ENCODE measurements at places on chromosomes 6 and 20. TPM values are rescaled to one million over a fixed set of nuclear protein-coding genes. Genes with fewer than 3 reads are reported as not detected.

DNA sequence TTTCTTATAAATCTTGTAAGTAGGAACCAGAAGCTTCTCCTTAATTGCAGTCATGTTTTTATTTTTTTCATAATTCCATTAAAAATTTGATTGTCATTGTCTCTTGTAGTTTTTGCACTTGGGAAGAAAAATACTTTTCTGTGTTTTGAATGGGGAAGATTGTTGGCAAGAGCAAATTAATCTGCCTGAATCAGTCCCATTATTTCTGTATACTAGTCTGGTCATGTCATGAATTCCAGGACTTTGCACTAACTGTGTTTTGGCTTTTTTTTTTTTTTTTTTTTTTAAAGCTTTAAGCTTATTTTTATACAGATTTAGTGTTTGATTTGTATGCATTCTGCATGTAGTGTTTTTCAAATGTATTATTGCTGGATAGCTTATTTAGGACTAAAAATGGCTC lies 47.6 kb downstream of the RALGAPB start:
- no peak overlapping the region for H3K4me3 ChIP-seq
- H3K27me3 ChIP-seq: no peaks in the 10 kb centered on the region
- DNase-seq: no peak
- no peaks in the 10 kb centered on the region for H3K4me1 ChIP-seq

BHLHE23 gene
- total RNA-seq: not detected

PRSS16 gene
- total RNA-seq: 12.3 TPM

DNA sequence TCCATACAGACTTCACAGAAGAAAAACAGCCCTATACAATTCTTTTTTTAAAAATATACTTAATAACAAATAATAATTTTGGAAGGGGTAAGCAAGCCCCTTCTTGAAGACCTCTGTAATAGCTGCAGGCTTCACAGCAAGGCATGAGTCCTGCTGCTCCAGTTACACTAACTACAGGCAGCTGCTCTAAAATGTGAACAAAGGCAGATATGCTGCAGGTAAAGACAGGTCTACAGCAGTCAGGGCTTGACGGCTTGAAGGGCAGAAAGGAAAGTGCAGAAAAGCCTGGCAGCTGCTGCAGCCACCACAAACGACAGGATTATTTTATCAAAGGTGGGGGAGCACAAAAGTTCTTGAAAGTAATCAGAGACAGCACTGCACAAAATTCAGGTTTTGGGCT lies 11.3 kb downstream of the FAXC start:
- no peak for DNase-seq
- H3K4me3 ChIP-seq: no peak overlapping the region
- H3K36me3 ChIP-seq: no peaks in the 10 kb centered on the region
- no peaks in the 10 kb centered on the region for H3K27me3 ChIP-seq

KHDRBS2 gene
- 6.1 TPM for total RNA-seq

GRCh38 chr6:7124114-7124513 lies 16.4 kb downstream of the RREB1 start:
- no peak for DNase-seq
- peaks cover 8% of the 10 kb centered on the region for H3K4me1 ChIP-seq
- H3K27ac ChIP-seq: no peak overlapping the region
- no peaks in the 10 kb centered on the region for H3K27me3 ChIP-seq
- H3K4me3 ChIP-seq: no peak overlapping the region
- peaks cover 9% of the 10 kb centered on the region for H3K36me3 ChIP-seq

EYA2 gene
- total RNA-seq: 1.9 TPM

DNA sequence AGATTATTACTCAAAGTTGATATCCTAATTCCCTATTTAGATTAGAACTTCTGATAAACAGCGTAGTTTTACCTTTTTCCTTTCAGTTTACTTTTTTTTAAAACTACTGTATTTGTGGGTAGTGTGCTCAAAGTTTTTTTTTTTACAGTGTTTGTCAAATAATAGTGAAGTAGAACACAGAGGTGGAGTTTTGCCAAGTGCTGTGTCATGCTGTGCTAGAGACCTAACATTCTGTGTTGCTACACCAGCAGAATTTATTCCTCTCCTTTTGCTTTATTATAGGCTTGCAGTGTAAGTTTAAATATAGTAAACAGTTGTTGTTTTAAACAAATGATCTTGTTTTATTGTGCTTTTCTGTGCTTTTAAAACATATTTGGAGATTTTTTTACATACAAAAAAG lies 125.4 kb downstream of the HIVEP1 start:
- peaks cover 16% of the 10 kb centered on the region for H3K4me1 ChIP-seq
- H3K36me3 ChIP-seq: no peaks in the 10 kb centered on the region
- no peak overlapping the region for H3K27ac ChIP-seq
- no peaks in the 10 kb centered on the region for H3K27me3 ChIP-seq

DNA sequence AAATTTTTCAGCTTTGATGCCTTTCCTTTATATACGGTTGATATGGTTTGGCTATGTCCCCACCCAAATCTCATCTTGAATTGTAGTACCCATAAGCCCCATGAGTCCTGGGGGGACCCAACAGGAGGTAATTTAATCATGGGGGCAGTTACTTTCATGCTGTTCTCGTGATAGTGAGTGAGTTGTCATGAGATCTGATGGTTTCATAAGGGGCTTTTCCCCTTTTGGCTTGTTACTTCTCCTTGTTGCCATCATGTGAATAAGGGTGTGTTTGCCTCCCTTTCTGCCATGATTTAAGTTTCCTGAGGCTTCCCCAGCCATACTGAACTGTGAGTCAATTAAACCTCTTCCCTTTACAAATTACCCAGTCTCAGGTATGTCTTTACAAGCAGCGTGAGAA lies 66.8 kb downstream of the ARHGAP18 start:
- H3K27ac ChIP-seq: peak overlapping the region; percentile 51
- DNase-seq: no peak
- H3K36me3 ChIP-seq: no peaks in the 10 kb centered on the region
- peaks cover 42% of the 10 kb centered on the region for H3K4me1 ChIP-seq
- no peaks in the 10 kb centered on the region for H3K27me3 ChIP-seq
- H3K4me3 ChIP-seq: no peak overlapping the region

All from left lung (tissue), 14 donors.